Activated T-helper 9 cell treated with anti-CD3 and anti-CD28 coated beads, Interleukin-2, amount 50 U/mL, for 16 hours (primary cell): ENCODE measurements at places on chromosomes 12 and 14.

GRCh38 chr14:56195223-56195622, 77.0 kb downstream of the PELI2 start:
- no peak for DNase-seq

DNA sequence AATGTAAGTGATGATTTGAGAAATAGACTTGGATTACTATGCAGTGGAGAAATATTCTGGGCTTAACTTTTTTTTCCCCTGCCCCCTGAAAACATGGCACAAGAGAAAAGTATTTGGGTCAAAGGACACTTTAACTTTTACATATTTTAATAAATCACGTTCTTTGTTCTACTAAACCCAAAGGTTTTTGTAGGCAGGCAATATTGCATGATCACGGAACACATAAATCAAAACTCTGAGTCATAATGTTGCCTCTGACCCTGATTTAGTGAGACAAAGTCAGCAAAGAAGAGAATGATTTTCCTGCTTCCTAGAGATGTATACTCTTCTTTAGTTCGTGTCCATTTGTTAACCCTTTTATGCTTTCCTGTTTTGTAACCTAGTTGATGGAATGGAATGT, 38.0 kb downstream of the ABCD2 start:
- DNase-seq, result no peak

- no peak for DNase-seq
Measured at GRCh38 chr14:48575772-48576171, 900.4 kb upstream of the MDGA2 start.

GRCh38 chr12:122949816-122950675, 16.2 kb downstream of the ABCB9 start:
- DNase-seq, result no peak

GRCh38 chr12:88579161-88579517, 1.1 kb downstream of the KITLG start:
- no peak for DNase-seq
